Urothelium cell line (cell line): ENCODE measurements at places on chromosomes 5 and 9.

DNA sequence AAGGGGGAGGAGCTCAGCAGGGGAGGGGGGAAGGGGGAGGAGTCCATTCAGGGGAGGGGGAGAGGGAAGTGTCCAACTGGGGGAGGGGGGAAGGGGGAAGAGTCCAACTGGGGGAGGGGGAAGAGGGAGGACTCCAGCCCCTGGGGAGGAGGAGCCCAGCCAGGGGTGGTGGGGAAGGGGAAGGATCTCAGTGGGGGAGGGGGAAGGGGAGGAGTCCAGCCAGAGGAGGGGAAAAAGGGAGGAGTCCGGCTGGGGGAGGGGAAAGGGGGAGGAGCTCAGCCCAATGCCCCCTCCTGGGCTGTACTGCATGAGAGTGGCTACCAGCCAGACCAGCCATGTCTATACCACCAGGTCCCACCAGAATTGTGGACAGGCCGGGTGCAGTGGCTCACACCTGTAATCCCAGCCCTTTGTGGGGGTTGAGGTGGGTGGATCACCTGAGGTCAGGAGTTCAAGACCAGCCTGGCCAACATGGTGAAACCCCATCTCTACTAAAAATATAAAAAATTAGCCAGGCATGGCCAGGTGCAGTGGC lies 30.6 kb upstream of the ADAMTS2 start:
- no peak for DNase-seq

- DNase-seq = peak; percentile 72
These were observed 168.9 kb downstream of the MAPKAP1 start for GRCh38 chr9:125538092-125538473.

DNA sequence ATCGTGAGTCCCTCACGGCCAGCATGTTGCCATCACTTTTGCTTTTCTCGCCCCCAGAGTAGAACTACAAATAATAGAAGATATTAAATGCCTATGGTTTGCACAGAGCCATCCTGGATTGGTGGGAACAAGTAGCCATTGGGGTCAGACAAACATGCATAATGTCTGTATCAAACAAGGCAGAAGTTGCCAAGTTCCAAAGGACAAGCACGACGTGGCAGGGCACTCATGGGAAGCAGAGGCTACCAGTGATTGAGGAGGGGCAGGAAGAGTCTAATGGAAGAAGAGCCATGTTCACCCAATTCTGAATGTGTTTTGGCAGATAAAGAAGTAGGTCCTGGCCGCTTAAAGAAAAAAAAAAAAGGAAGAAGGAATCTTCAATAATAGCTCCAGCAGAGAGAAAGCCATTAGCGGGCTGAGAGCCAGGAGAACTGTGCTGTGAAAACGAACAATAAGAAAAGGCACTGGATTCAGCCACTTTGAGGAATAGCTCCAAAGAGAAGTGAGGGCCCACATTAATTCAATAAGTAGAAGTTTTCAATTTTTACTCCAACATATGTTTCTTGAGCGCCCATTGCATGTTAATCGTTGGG lies 153.7 kb upstream of the ADCY2 start:
- no peak for DNase-seq

GRCh38 chr5:98927242-98927988 lies 1.4 kb downstream of the CHD1 start:
- DNase-seq = peak; percentile 40

DNA sequence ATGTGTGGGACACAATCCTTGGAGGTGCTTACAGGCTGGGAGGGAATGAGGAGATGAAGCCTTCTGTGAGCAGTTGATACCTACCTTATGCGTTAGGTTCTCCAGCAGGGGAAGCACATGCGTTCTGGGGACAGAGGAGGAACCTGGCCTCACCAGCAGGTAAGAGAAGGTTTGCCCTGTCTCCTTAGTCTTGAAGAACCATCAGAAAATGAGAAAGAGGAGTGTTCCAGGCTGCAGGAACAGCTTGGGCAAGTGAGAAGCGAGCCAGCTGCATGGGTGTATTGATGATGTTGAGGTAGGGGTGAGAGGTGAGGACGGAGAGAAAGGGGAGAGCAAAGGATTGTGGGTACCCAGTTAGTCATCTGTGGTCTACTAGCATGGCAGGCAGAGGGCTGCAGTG lies 156.9 kb upstream of the MVB12B start:
- no peak for DNase-seq

DNA sequence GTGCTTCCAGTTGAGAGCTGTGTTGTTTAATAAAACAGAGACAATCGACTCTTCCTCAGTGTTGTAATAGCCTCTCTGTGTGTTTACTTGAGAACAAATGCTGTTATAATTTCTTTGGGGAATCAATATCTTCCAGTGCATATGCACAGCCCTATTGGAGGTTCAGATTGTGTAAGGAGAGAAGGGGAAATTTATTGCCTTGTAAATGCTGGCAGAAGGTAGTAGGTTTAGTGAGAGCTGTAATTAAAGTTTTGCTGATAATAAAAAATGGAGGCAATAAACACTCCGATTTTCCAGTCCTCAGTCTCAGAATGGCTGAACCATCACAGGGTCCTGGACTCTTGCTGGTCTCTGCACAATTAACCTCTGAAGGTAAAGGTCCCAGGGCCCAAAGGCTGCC lies 128.3 kb downstream of the C5orf15 start:
- DNase-seq = no peak

DNA sequence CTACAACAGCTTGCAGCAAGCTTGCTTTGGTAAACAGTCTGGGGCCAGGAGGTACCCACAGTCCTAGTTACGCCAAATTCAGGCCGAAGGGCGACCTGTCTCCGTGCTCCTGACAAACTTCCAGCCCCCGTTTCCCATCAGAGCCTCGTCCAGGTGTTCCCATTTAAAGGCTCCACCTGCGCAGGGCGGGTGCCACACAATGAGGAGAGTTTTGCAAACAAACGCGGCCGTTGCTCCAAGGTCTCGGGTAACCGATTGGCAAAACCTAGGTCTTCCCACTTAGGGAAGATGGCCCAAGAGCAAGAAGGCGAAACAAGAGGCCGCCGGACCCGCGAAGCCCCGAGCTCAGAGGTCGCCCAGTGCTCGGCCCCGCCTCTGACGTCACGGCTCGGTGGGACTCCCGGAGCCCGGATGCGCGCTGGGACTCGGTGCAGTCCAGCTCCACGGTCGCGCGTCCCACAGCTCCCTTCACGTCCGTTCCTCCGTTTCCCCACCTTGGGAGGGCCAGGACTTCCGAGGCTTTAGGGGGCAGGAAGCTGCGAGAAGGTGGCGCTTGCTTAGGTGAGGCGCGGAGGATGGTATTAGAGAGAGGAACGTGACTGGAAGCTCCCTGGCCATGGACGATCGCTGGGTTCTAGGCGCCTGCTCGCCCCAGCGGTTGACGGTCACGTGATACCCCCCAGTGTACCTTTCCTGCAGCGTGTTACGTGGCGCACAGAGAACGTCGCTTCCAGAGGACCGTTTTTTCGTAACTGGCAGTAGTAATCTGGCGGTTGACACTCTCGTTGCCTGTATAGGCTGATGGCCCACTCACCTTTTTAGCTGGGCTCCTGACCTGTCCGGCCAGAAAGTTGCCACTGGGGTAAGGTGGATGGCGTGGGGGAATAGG lies 41.8 kb upstream of the KDM4C start:
- no peak for DNase-seq

- DNase-seq = no peak
These were observed 129.6 kb downstream of the COL23A1 start for GRCh38 chr5:178460598-178460997.

- DNase-seq = peak; percentile 64
These were observed 27.9 kb downstream of the PCDH1 start for GRCh38 chr5:141850244-141850768.

- no peak for DNase-seq
These were observed 148.2 kb downstream of the C9orf50 start for GRCh38 chr9:129472651-129473102.

GRCh38 chr5:91048073-91048472 lies 335.0 kb downstream of the ARRDC3 start:
- no peak for DNase-seq

- DNase-seq = no peak
These were observed 508 bp downstream of the MOCS2 start for GRCh38 chr5:53109056-53109442.

- DNase-seq = no peak
These were observed 68.9 kb downstream of the SH3RF2 start for GRCh38 chr5:146005264-146005663.

DNA sequence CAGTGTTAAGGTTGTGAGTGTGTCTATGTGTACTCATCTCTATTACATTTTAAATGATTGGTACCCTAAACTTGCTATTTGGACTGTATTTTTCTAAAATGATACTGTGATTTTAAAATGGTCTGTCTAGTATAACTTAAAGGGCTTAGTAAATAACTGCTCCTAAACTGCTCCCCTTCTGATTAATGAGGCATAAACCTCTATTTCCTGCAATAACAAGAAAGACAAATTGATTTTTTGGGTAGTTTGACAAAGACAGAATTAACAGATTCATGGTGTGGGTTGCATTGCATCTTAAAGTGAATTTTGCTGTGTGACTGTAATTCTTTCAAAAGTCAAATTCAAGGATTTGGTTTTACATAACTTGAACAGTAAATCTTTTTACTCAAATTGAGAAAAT lies 8.1 kb upstream of the LRRTM2 start:
- no peak for DNase-seq

DNA sequence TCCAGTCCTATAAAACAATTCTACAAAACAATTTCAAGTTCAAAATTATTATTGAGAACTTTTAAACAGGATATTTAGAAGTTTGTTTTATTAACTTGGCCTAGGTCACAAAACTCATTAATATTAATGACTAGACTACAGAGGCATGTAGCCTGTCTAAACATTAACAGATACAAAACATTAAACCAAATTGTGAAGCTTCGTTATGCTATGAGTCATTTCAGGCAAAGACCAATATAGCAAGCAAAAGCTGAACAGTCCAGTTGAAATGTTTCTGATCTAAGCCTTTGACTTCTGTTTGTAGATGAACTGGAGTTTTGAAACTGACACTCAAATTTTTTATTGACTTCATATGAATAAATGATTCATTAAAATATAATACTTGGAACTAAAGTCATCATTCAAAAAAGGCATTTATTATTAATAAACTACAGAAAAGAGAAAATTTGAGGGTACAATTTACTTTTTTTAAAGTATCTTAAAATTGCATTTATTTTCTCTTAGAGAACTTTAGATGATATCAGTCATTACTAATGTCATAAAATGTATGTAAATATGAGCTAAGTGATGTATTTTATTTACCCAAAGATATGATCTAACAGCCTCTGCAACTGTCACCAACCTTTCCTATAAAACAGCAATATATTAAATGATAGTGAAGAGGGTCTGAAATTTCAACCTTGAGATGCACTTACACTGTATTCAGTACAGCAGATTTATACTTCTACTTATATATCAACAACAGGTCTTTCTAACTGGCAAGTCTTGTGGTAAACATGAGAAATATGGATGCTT lies 188.8 kb downstream of the COMMD10 start:
- no peak for DNase-seq

DNA sequence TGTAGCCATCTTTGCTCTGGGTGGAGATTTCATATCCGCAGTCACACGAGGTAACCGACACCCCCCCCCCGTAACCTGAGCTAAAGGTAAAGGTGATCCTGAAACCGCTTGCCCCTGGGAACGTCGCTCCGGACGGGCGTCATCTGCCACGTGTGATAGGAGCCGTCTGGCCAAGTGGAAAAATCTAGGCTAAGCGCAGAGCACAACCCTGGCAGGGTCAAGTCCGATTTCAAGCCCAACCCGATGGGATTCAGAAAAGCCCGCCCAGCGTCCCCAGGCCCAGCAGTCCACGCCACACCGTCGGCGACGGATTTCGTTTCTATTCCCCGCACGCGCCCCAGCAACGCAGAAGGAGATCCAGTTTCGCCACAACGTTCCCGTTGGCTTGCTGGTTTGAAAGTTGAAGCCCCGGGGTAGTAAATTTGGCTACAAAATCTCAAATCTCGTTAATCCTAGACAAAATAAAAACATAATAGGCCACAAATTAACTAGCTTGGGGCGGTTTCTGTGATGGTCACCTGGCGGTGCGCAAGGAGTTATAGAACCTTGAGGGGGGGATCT lies 32.4 kb upstream of the NFIB start:
- DNase-seq = no peak

DNA sequence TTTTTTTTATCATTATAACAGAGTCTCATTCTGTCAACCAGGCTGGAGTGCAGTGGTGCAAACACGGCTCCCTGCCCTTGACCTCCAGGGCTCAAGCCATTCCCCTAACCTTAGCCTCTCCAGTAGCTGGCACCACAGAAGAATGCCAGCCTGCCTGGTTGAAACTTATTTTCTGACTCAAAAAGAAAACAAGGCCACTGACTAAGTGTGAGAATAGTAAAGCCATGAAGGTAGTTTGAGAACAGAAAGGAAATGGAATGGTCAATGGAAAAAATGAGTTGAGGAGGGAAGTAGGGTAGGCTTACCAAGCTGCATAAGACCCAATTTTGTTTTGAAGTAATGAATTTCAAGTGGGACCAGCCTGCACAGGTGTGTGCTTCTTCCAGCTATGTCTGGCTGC lies 82.8 kb upstream of the RORB start:
- no peak for DNase-seq

DNA sequence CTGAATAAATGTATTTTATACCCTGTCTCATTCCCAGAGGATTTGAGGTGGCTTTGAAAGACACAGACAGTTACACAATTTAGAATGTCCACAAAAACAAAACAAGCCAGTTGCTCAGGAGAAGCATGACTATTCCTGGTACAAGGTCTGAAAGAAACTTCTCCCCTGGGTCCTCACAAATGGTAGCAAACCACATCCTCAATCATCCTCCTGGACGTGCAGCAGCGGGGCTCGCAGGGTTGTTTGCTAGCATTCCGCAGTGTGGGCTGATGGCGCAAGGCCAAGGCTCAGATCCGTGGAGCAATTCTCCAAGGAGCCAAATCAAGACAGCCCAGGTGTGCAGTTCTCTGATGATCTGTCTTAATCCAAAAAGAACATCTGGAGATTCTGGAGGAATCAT lies 210.3 kb downstream of the ACTL7B start:
- DNase-seq = peak; percentile 55

DNA sequence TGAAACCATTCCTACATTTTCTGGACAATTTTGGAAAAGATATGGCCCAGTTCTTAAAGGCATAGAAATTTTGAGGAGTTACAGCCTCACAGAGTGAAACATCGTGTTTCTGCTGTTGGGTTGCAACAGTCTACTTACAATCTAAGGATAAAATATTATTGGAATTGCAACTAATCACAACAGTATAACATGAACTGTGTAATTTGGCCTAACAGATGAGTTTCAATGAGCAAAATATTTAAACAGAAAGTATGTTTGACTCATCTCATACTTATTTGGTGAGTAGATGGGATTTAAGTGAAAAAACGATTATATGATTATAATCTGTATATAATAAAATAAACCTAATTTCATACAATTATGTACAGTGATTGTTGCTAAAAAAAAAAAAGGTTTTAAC lies 1061.8 kb downstream of the CDH12 start:
- no peak for DNase-seq

GRCh38 chr5:78747705-78748359 lies 99.3 kb upstream of the LHFPL2 start:
- DNase-seq = peak; percentile 18

GRCh38 chr5:137308311-137308710 lies 190.8 kb downstream of the SPOCK1 start:
- no peak for DNase-seq

DNA sequence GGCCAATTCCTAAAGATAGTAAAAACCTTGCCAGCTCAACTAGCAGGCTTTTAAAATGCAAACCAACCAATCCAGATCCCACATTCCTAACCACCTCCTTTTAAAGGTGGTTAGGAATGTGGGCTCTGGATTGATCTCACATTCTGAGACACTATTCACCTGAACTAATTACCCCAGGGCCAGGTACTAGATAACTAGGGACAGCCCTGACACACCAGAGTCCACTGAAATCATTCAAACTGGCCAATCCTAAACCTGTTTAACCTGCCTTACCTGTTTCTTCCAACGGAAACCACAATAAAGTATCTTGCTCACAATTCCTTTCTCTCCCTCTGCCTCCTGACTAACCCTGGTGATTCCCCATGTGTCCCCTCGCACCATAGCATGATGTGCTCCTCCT lies 168.3 kb upstream of the DMAC1 start:
- DNase-seq = no peak
